Activated CD8-positive, alpha-beta memory T cell treated with anti-CD3 and anti-CD28 coated beads for 1 hour (primary cell): ENCODE measurements at places on chromosomes 7 and 10.

DNA sequence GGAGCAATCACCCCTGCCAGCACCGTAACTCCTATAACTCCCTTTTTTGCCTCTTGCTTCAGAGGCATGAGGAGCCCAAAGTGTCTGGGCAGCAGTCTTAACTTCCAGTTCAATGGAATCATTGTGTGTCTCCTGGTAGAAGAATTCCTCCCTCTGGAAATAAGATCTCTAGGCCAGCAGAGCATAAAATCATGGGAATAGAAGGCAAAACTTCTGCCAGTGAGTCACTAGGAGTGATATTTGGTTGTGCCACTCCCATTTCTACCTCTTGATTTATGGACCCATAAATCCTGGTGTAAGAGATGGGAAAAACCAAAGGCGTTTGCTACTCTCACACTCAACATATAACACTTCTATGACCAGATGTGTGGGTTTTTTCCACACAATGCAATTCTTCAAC, 104.9 kb upstream of the FAM180A start:
- no peak for DNase-seq

DNA sequence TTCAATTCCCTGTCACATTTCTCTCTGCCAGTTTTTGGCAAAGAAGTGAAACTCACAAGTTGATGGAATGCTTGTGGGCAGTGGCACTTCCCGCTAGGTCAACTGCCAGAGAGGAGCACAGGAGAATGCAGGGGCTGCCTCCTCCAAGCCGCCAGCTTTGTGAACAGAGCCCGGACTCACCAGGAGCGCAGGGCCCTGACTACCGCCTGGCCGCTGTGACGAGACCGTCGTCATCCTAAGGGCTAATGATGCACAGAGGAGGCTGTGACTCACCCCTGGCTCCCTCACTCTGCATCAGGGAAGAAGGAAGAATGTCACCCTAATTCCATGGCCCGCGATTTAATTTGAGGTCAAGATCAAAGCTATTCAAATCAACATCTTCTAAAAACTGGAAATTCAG, 123.9 kb downstream of the TAX1BP1 start:
- no peak for DNase-seq

DNA sequence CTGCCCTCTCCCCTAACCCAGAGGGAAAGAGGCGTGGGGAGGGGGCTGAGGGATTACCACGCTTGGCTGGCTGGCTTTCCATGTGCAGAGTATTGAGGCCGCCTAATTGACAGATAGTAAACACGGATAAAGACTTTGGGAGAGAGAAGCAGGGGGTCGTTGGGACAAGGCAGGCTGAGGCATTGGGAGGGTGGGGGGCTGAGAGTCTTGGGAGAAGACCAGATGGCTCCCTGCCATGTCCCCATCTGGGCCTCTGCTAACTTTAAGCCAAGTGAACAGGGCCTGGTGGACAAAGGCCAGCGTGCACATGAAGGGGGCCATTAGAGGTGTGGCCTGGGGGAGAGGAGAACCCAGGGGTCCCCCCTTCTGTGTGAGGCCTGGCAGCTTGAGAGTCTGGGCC, 55.4 kb upstream of the MXI1 start:
- no peak for DNase-seq

DNA sequence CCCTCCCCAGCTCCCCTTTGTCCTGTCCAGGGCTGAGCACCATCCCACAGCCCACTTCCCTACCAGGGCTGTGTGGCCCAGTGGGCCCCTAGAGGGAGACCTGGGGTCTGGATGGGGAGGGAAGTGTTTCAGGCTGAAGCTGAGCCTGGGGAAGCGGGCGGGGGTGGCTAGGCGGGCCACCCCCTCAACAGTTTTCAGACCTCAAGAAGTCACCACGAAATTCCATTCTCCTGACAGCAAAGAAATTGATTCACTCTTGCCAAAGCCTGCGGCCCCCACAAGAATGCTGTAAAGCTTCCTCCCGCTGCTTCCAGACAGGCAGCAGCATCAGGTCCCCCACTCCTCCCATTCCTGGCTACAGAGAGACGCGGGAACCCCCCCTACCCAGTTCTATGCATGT, 2.5 kb upstream of the LFNG start:
- DNase-seq: no peak

DNA sequence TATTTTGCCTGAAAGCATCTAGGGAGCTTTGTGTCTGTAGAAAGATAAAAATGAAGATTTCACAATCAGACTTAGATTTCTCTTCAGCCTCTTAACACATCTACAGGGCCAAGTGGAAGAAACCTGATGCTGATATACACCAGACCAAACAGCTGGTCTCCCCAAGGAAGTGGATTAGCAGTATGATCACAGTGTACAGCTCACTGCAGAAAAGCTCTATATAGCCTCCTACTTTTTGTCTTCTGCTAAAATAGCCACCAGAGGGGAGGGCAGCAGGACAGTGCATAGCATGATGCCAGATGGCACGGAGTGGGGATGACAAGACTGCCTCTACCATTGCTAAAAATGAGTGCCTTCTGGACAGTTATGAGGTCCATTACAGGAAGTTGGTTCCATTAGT, 16.0 kb downstream of the FAM13C start:
- DNase-seq: no peak

- no peak for DNase-seq
Observed at GRCh38 chr10:122490268-122490667, 28.9 kb downstream of the HTRA1 start.

- no peak for DNase-seq
Observed at GRCh38 chr10:24341371-24341770, 132.4 kb downstream of the KIAA1217 start.

DNA sequence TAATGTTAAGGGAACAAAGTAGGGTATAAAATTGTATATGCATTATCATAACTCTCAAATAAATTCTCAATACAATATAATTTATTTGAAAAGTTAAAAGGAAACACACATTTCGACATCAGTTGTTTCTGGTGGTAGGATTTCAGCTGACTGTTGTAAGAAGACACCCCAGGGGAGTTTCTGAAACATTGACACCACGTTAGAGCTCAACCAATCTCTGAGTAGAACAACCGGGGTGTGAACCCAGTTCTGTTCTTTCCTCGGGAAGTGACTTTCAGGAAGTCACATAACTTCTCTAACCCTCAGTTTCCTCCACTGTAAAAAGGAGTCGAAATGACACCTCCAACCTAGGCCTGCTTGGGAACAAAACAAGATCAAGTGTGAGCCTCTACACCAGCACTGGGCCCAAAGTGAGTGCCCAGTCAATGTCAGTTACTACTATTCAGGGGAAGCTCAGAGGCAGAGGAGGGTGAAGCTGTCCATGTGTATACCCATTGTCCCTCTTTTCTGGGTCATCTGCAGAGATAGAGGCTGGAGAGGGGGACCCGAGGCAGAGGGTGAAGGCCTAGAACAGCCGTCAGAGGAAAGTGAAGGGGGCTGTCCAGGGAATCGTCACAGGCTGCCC, 67.1 kb downstream of the AOAH start:
- no peak for DNase-seq

DNA sequence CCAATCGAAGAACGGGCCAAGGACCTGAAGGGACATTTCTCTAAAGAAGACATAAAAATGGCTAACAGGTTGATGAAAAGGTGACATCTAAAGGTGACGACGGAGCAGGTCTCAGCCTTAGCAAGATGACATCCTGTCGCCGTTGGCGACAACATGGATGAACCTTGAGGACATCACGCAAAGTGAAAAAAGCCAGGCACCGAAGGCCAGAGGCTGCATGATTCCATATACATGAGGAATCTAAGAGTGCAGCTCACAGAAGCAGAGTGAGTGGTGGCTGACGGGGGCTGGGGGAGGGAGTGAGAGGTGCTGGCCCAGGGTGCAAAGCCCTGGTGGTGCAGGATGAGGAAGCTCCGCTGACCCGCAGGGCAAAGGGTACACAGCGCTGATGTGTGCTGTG, 34.1 kb upstream of the NKX6-2 start:
- no peak for DNase-seq

- no peak for DNase-seq
Observed at GRCh38 chr10:5071411-5072198, 22.6 kb upstream of the AKR1C3 start.

DNA sequence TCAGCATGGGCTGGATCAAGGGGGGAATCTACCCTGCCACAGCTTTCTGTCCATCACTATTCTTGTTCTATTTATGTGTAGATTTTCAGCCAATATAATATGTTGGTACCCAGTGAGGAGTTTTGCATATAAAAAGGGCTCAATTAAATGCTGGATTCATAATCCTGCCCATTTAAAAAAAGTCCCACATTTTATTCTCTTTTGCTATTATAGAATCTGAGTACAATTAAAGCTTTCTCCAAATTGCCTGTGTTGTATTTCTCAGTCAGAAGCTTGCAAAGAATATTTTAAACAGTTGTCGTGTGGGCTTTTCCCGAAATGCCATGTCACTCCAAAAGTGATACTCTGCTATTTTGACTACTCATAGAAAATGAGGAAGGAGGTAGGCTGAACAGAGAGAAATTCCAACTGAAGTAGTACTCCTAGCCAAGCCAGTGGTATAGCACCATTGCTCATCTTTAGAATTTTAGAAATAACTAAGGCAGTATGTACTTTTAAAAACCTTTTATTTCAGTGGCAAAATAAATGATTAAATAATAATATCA, 108.3 kb upstream of the HDAC9 start:
- no peak for DNase-seq

GRCh38 chr7:158241919-158242318, 345.7 kb downstream of the PTPRN2 start:
- DNase-seq: no peak
